ENCODE measurements at places on chromosomes 2 and 18.

- DNase-seq, result no peak
Observed at GRCh38 chr18:48889115-48889941, 61.4 kb downstream of the SMAD7 start.

- peak; percentile 36 for DNase-seq
Observed at GRCh38 chr2:224147174-224147573, 108.1 kb upstream of the SERPINE2 start.

DNA sequence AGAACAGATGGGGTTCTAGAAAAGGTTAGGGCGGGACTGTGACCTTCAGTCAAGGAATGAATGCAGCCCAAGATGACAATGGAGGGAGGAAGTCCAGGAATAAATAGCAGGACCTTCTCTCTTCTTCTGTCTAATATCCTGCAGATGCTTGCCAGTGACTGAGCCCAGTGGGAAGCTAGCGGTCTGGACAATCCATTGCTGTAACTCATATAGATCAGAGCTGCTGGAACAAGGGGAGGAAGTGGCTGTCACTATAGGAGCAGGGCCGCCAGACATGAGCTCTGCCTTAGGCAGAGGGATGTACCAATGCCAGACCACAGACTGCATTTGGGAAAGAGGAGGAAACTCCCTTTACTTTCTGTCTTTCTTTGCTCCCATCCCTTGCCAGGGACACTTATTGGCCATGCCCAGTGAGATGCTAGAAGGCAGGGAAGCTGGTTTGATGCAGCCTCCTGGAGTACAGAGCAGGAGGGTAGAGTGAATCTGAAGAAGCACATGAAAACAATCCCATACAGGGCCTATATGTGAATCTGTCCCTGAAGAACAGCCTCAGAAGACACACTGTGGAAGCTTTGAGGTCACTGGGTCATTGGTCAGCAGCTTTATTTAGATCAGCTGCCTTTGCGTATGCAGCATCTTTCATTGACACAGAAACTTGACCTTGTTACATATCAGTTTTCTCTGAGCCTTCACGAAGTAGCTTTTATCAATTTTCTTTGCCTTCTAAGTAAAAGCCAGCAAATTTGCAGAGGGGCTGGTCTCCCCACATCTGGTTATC, 65.4 kb downstream of the CCDC85A start:
- DNase-seq, result no peak

DNA sequence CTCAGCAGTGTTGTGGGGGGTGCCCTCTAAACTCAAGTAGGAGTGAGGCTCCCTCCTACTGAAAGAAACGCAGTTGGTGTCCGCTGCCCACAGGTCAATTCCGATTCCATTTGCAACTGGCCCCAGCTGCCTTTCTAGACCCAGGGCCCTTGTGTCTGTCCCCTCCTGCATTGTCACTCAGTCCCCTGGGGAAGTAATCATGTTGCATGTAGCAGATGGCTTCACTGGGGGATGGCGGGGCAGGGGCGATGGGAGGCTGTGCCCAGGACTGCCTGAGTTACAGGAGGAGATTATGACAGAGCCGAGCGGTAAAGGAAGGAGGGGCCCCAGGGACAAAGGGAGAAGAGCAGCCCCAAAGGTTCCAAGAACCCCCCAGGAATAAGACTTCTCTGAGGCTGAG, 62.5 kb upstream of the SH3RF3 start:
- DNase-seq, result no peak

- DNase-seq, result no peak
Observed at GRCh38 chr2:170819680-170820664, 3.3 kb downstream of the GAD1 start.

DNA sequence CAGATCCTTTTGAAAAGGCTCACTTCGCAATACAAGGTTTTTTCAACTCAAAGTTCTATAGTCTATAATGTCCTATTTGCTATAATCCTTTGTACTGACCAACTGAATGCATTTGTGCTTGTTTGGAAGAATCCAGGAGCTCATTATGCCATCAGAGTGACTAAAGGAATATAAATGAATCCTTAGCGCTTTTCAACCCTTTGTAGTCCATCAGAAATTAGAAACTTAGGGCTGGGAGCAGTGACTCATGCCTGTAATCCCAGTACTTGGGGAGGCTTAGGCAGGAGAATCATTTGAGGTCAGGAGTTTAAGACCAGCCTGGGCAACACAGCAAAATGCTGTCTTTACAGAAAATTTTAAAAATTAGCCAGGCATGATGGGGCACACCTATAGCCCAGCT, 330.2 kb upstream of the CHAC2 start:
- no peak for DNase-seq

- DNase-seq, result no peak
Observed at GRCh38 chr18:63322206-63322605, 2.6 kb upstream of the BCL2 start.

DNA sequence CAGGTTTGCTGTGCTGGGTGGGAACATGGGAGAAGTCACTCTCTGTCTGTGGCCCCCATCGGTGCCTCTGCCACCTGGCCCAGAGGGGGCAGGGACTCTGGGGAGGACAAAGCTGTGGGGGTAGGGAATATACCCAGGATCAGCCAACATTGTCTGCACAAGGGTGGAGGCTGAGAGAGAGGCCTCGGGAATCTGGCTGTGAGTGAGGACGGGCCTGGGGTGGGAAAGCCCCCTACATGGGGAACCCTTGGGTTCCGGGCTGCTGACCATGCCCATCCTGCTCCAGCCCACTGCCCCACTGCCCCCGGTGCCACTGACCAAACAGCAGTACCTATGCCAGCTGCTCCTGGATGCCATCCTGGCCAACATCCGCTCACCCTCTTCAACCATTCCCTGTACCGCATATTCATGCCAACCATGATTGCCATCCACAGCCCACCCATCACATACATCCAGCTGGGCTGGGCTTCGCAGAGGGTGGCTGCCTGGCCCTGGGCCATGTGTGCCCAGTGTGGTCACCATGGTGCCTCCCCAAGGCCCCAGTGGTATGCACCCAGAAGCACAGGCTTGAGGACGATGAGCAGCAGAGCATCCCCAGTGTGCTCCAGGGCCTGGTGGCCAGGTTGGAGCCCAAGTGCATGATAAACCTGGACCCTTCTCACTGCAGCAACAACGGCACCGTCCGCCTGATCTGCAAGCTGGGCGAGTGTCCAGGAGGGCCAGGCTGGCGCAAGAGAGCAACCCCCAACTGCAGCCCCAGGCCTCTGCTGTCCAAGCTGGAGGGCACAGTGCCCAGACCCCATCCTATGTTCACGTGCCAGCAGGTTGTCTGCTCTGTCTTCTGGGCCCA, 6.9 kb upstream of the POTEF start:
- DNase-seq, result no peak

GRCh38 chr2:676647-677055, 555 bp downstream of the TMEM18 start:
- peak; percentile 96 for DNase-seq

GRCh38 chr2:69305712-69306392, 81.2 kb downstream of the GFPT1 start:
- no peak for DNase-seq

GRCh38 chr2:28543316-28544035, 47.6 kb downstream of the PLB1 start:
- DNase-seq, result no peak

GRCh38 chr18:10081492-10081891, 167.7 kb downstream of the VAPA start:
- no peak for DNase-seq

DNA sequence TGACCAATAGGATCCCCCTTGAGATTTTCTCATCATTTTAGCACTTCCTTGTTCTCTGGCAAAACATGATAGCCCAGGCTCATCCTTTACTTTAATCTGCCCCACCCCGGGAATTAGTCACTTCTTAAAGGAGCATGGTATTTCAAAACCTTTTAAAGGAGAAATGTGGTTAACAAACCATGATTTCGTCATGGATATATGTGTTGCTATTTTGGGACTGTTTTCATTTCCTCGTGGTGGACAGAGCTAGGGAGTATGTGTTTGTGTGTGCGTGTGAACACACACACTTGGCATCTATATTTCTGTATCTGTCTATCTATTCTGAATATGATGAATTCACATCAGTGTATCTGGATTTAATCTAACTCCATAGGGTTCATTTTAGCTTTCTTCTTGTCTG, 128.1 kb downstream of the BIRC6 start:
- peak; percentile 81 for DNase-seq

GRCh38 chr2:83006961-83007360, 1452.1 kb downstream of the SUCLG1 start:
- no peak for DNase-seq

GRCh38 chr2:8059255-8059654, 622.6 kb upstream of the ID2 start:
- DNase-seq, result no peak

- DNase-seq, result peak; percentile 39
Observed at GRCh38 chr2:69570474-69570873, 73.1 kb downstream of the AAK1 start.

DNA sequence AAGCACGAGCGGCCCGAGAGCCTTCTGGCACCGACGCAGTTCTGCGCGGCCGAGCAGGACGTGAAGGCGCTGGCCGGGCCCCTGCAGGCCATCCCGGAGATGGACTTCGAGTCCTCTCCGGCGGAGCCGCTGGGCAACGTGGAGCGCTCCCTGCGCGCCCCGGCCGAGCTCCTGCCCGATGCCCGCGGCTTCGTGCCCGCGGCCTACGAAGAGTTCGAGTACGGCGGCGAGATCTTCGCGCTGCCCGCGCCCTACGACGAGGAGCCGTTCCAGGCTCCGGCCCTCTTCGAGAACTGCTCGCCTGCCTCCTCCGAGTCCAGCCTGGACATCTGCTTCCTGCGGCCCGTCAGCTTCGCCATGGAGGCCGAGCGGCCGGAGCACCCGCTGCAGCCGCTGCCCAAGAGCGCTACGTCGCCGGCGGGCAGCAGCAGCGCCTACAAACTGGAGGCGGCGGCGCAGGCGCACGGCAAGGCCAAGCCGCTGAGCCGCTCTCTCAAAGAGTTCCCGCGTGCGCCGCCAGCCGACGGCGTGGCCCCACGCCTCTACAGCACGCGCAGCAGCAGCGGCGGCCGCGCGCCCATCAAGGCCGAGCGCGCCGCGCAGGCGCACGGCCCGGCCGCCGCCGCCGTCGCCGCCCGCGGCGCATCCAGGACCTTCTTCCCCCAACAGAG, 70.4 kb downstream of the ARHGEF33 start:
- peak; percentile 62 for DNase-seq

DNA sequence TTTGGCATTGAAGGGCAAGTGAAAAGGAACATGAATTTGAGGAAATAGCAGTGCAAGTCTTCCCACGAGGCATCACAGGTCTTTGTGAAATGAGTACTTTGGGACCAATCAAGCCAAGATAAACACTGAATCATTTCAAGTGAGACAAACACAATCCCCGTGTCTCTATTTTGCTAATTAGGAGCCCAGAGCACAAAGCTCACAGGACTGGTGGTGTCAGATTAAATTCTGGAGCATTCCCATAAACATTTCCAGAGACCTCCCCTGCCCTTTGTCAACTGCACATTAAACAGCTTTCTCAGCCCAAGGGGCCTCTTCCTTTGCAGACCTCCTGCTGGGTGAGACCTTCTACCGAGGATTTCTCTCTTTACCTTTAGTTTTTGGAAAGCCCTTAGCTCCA, 50.7 kb downstream of the DAPL1 start:
- DNase-seq, result no peak

- DNase-seq, result no peak
Observed at GRCh38 chr2:149858216-149858615, 270.6 kb upstream of the MMADHC start.

DNA sequence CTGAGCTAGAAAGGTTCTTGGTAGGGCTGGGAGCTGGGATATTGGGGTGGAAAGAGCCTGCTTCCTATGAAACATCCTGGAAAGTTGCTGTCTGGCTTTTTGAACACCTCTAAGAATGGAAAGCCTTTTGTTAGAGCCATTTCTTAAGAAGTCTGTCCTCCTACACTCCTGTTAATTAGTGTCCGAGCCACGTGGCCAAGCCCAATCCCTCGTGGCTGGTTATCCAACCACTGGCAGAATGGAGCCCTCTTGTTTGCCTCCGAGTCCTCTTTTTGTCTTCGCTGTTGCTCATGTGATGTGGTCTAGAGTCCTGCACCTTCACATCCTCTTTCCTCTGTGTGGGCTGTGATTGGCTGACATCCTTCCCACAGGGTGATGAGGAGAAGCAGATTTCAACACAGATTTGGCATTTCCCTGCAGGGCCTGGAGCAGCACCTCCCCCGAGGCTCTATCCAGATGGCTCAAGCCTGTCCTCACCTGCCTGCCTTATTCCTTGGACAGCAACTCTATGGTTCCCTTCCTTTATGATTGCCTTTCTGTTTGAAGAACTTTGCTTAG, 8.2 kb upstream of the TOGARAM2 start:
- DNase-seq, result no peak

GRCh38 chr2:179302764-179303571, 38.3 kb upstream of the SESTD1 start:
- no peak for DNase-seq

DNA sequence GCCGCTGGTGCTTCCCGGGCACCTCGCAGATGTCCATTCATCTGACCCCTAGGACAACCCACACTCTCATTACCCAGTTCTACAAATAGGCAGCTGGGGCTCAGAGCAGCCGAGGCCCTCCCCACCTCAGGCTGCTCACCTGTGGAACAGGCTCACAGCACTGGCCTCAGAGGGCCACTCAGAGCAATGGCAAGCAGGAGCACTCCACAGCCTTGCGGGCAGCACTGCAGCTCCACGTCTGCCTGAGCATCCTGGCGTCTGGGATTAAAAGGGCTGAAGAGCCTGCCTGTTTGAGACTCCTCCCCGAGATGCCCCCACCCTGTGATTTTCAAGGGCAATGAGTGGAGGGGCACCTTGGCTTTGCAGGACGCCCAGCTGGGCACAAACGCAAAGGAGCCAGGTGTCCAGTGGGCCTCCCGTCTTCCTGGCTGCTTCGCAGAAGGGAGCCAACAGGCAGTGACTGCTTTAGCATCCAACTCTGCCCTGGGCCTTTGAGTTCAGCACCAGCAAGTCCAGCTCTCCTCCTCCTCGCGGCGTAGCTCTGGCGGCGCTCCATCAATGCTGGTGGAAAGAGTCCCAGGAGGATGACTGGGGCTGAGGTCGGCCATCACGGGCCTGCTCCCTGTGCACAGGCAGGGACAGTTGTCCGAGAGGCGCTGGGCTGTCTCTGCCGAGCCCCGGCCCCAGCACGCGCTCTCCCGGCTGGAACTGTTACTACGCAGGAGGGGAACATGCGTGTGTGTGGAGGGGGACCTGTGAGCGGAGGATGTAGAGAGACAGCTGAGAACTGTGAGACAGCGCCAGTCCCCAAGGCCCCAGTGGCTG, 297.2 kb downstream of the NDUFA10 start:
- no peak for DNase-seq

GRCh38 chr2:203722411-203722810, 16.0 kb downstream of the CD28 start:
- no peak for DNase-seq

DNA sequence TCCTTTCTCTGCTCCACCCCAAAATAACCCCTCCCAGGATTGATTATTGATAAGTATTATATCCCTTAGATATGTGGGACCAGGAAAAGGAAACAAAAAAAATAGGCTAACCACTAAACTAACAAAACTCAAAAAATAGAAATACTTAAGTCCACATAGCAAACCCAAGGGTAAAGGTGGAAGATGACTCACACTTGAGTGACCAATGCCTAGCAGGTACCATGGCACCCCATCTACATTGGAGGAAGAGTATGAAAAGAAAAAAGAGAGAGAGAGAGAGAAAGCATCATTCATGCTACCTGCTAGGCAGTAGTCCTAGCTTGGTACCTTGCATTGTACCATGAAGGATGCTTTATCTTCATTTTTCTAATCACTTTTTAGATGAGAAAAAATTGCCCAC, 6.3 kb downstream of the EXOC6B start:
- no peak for DNase-seq
